ENCODE measurements at places on chromosomes 2 and 18.

DNA sequence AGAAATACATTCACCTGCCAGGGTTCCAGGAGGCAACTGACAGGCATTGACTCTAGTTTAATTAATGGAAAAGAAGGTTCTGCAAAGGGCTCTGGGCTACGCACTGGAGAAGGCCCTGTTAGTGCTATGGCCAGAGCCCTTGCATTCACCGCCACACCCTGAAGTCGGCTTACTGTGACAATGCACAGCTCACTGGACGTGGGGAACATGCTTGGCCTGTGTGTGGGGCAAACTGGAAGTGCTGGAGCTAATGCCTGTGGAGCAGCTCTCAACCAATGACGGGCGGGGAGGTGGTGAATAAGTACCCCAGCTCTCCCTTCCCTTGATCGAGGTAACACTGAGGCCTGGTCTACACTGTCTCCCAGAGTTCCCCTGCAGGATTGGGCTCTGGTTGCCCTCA, 209.8 kb downstream of the HAUS1 start:
- no peak for DNase-seq

DNA sequence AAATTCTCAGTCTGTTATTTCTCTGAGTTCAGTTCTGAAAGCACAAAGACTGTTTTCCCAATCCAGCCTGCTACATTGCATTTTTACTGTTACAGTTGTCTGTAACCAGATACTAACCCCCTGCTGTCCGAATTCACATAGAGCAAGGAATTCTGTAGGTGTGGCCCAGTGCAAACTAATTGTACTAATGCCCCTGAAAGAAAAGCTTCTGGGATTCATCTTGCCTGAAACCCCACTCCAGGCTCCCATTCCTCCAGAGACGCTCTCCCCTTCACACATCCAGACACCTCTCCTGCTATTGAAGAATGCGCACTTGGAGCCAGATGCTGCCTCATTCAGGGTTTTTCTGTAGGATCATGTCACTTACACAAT, 127.0 kb downstream of the TTC32 start:
- DNase-seq, result no peak

- DNase-seq, result no peak
These were observed 33.1 kb upstream of the SMAD7 start for GRCh38 chr18:48983793-48984437.

DNA sequence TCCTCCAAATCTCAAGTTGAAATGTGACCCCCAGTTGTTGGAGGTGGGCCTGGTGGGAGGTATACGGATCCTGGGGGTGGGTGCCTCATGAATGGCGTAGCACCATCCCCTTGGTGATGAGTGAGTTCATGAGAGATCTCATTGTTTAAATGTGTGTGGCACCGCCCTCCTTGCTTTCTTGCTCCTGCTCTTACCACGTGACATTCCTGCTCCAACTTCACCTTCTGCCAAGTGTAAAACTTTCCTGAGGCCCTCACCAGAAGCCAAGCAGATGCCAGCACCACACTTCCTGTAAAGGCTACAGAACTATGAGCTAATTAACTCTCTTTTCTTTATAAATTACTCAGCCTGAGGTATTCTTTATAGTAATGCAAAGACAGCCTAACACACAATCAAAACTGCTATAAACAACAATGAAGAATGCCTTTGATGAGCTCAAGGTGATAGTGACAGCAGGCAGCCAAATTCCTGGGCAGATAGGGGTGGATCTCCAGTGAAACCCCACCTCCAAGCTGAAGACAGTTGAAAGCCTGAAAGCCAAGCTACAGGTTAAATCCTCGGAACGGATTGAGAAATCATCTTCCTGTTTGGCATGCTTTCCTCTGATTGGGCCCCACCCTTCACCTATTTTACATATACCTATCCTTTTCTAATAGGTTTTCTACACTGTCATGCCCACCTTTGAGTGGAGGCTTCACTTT, 26.9 kb downstream of the MCEE start:
- no peak for DNase-seq

DNA sequence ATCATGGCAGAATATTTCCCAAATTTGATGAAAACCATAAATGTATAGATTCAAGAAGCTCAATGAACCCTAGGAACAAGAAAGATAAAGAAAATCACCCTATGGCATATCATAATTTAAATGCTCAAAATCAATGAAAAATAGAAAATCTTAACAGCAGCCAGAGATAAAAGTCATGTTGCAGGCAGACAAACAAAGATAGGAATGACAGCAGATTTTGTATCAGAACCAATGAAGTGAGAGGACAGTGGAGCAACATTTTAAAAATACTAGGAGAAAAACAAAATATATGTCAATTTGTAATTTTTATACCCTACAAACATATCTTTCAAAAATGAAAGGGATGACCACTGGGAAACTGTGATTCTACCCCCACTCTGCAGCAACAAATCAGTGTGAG, 203.3 kb downstream of the PIEZO2 start:
- DNase-seq, result no peak

- no peak for DNase-seq
These were observed 216.5 kb downstream of the GPD2 start for GRCh38 chr2:156652691-156653090.

DNA sequence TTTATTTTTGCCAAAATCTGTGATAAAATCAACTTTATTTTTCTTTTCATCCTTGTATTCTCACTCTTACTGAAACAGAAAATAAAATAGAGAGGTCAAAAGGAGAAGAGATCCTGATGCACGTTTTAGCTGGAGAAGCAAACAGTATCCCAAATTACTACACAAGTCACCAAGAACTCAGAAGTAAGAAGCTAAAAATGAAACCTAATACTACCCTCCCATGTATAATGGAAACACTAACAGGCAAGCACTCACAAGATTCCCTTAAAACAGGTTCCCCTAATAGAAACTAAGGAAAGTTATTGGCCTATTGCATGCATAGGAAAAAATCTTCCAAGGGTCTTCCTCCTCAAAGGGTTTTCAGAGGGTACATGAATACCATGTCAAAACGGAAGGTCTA, 927.0 kb downstream of the ERBB4 start:
- DNase-seq, result no peak
